ENCODE measurements at places on chromosomes 1 and 21.

- peak; percentile 21 for DNase-seq
These were observed 4.4 kb upstream of the LGR6 start for GRCh38 chr1:202189001-202189790.

GRCh38 chr1:173355281-173356031, 121.7 kb upstream of the PRDX6 start:
- DNase-seq = no peak

GRCh38 chr21:25911730-25912401, 177.1 kb downstream of the GABPA start:
- DNase-seq = no peak

GRCh38 chr1:200438911-200439310, 29.1 kb upstream of the ZNF281 start:
- DNase-seq = no peak

GRCh38 chr1:18931730-18932129, 24.7 kb downstream of the IFFO2 start:
- DNase-seq = no peak

DNA sequence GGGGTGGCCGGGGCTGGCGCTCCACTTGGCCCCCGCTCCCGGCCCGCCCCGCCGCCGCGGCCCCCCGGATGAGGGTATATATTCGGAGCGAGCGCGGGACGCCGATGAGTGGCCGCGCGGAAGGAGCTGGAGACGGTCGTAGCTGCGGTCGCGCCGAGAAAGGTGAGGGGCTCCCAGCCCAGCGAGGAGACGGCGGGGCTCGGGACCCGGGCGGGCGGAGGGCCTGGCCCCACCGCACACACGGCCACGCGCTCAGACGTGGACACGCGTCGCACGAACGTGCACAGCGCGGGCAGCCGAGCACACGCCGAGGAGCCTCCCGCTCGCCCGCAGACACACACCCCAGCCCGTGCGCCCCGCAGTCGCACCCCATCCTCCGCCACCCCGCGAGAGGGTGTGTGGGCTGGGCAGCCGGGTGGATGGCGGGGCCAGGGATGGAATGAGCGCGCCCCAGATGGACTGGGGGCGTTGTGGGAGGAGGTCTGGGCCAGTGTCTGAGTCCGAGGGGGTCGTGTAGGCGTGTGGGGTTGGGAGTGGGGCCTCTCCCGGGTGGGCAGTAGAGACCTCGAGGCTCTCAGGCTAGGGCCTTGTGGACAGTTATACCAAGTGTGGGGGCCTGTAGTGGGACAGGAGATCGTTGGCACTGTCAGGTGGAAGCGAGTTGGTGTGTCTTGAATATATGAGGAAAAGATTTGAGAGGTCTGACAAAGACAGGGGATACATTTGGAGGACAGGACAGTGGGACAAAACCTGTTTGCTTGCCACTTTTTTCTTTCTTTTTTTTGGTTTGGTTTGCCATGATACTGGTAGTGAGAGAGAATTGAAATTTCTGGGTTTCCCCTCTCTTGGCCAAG, at the start of gene UAP1:
UAP1 (plus strand) TSS at position 107 of the 854 bp plus-strand sequence. CDS start 4,347 bp downstream, outside the sequence.
- peak; percentile 36 for DNase-seq

DNA sequence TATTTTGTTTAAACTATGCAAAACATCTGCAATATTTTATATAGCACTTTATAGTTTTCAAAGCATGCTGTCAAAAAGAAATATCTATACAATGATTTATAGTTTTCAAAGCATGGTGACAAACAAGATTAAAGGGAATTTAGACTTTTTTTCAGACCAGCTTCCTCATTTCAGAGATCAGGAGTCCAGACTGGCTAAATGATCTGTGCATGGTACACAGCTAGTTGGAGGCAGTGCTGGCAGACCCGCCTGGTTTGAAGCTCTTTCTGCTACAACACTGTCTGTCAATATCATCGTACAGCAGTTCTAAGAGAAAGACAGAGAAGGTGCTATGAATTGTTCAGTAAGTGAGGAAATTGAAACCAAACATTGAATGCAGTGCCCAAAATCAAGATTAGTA, 479.0 kb downstream of the PTBP2 start:
- no peak for DNase-seq

DNA sequence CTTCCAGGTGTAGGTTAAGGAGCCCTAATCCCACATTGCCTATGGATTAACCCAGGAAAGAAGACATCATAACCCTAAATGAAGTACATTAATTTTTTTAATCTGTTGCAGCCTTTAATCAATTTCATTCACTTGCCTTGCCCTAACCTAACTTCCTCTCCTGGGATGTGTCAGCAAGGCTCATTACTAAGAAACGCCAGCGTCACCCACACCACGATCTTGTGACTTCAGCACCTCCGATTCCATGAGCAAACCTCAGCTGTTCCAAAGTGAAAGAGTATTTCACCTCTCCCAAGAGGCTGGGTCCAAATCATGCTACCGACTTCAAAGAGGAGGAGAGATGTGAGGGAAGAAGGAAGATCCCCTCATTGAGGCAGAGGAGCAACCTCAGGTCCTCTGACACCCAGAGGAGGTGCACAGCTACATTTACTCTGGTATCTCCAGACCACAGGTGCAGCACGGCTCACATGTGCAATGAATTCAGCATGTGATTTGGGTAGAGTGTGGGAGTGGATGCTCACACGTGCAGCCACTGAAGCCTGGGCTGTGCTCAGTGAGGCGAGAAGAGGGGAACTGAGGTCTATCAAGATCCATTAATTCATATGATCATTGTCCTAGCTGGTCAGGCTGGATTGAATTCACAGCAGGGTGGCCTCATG, 134.1 kb downstream of the SLC30A10 start:
- DNase-seq = no peak

GRCh38 chr1:7630378-7630777, 140.7 kb upstream of the VAMP3 start:
- no peak for DNase-seq

DNA sequence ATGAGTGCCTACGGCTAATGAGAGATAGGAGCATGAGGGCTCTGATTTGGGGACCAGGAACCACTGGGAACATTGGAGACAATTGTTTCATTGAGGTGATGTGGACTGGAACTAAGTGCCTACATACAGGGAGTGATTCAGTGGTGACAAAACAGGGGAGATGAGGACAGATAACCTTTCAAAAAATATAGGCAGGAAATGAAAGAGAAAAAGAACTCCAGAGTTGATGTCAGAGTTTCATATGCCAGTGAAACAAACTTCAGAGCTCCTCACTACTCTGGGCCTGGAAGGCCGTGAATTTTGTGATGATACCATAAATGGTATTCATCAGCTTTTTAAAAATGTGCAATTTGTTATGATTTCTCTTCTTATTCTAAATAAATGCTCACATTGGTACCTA, 39.3 kb downstream of the FASLG start:
- no peak for DNase-seq

DNA sequence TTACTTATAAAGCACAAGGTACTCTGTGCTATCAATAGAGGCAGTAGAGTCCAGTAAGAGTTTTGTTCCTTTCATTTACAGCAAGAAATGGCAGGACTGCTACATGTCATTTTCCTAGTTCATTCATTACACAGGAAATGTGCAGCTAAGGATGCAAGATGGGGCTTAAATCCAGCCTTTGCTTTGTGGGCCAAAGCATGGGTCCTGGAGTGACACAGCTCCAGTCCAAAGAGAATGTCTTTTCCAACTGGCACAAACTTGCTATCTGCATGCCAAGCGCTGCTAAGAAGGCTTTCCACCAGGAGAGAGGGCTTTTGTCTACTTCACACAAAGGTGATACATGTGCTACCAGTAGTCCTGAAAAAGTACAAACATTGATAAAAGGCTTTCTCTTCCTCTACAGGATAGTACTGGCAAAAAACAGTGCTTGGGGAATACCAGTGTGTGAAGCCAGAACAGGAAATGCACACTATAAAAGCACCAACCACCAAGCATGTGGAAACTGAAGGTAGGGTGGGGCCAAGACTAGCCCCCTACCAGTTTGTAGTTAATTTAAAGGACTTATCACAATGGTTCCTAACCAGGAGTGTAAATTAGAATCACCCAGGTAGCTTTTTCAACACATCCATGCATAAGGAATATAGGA, 68.7 kb downstream of the ARID4B start:
- DNase-seq = no peak

DNA sequence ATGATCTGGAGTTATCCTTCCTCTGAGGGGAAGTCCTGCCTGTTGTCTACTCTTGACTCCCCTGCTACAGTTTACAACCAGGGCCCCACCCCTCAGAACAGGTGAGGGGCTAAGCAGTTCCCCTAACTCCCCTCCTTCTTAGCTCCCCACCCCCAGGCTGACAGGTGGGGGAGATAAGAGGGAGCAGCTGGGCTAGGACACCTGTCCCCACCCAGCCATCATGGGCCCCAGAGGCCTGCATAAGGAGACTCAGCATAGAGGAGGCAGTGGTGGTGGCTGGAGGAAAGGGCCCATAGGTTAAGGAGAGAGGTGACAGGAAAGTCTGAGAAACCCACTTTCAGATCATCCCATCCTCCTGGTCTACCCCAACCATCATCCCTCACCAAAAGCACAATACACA, 6.8 kb downstream of the MEF2D start:
- no peak for DNase-seq

GRCh38 chr1:150764617-150765101, 919 bp downstream of the CTSS start:
- DNase-seq = no peak

DNA sequence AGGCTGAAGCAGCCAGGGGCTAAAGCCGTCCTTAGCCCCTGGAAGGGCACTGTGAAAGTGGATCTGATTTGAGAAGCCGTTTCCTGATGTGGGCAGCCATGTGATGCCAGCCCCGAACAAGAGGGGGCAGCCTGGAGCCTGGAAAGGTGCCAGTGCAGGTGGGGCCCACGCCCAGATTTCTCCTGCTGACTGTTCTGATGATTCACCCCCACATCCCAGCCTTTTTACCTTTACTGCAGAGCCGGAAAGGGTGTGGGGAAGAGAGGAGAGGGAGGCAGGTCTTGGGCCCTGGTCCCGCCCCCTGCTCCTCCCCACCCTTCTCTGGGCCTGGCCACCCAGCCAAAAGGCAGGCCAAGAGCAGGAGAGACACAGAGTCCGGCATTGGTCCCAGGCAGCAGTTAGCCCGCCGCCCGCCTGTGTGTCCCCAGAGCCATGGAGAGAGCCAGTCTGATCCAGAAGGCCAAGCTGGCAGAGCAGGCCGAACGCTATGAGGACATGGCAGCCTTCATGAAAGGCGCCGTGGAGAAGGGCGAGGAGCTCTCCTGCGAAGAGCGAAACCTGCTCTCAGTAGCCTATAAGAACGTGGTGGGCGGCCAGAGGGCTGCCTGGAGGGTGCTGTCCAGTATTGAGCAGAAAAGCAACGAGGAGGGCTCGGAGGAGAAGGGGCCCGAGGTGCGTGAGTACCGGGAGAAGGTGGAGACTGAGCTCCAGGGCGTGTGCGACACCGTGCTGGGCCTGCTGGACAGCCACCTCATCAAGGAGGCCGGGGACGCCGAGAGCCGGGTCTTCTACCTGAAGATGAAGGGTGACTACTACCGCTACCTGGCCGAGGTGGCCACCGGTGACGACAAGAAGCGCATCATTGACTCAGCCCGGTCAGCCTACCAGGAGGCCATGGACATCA, at the start of gene SFN:
SFN (plus strand) TSS at position 369 of the 904 bp plus-strand sequence; CDS start at position 433, 64 bp downstream.
- DNase-seq = no peak

GRCh38 chr1:176479971-176480370, 17.0 kb downstream of the PAPPA2 start:
- DNase-seq = no peak

- DNase-seq = peak; percentile 84
These were observed at the start of gene INPP5B for GRCh38 chr1:37946703-37947360. Gene INPP5B, minus strand, starts transcription at chr1:37947053. Its CDS starts 745 bp downstream, at chr1:37946308.

DNA sequence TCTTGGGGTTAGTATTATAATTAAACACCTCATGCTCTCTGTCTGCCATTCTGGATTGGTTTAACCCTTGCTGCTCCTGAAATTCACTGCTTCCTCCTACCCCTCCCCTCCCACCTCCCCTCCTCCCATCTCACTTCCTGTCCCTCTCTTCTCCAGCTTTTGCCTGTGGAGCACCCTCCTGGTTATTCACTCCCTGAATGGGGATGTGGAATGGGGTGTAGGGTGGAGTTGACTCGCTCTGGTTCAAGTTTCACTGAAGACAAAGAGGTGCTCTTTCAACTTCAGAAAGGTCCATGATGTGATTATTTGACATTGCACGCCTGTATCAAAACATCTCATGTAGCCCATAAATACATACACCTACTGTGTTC, 160.5 kb downstream of the PLXNA2 start:
- DNase-seq = no peak

DNA sequence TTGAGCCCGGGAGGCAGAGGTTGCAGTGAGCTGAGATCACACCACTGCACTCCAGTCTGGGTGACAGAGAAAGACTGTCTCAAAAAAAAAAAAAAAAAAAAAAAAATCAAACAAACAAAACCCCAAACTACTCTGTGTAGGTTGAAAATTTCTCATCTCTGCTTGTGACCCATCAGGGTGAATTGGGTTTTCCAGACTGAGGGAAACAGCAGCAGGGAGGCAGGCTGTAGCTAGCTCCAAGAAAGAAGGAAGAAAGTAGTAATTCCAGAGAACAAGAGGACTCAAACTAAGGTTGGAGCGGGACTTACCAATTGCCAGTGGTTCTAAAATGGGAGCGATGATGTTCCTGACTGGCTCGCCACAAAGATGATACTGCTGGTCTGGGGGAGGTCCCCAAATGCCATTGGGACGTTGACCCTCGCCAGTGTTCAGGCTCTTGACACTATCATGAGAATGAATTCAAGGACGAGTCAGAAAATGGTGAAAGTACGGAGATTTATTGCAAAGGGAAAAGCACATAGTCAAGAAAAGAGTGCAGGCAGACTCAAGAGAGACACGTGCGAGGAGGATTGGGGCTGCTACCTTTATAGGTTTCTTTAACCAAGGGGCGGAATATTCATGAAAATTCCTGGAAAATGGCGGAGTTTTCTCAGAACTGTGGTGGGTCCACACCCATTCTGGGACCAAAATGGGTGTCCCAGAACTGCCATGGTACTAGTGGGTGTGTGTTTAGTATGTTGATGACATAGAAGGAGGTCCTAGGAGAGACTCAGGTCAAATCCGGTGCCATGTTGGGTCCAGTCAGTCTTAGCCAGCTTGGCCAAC, 13.4 kb downstream of the AADACL4 start:
- DNase-seq = no peak

- peak; percentile 18 for DNase-seq
These were observed 125.4 kb upstream of the TMEM51 start for GRCh38 chr1:15028102-15028501.

- DNase-seq = no peak
These were observed 121.7 kb upstream of the FOXD3 start for GRCh38 chr1:63200676-63201075.

DNA sequence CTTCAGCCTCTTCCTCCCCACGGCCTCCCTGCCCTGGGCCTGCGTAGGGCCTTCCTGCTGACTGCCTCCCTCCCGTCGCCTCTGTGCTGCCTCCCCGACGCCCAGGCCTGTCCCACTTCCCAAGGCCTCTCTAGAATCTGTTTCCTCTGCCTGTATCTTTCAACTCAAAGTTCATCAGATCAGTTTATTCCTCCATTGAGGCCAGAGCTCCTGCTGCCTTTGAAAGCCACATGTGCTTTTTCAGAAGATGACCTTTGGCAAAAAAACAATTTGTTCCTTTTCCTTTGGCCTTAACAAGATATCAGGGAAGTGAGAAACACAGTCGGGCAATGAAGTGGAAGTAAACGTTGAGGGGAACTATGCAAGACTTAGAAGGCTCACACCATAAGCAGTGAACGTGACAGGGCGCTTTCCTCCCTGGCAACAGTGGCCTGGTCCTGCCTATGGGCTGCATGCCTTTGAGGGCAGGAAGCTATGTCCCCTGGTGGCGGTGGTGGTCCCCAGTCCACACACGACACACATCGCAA, 85.9 kb downstream of the PSMG1 start:
- no peak for DNase-seq
